ENCODE measurements at places on chromosomes 4 and X.

DNA sequence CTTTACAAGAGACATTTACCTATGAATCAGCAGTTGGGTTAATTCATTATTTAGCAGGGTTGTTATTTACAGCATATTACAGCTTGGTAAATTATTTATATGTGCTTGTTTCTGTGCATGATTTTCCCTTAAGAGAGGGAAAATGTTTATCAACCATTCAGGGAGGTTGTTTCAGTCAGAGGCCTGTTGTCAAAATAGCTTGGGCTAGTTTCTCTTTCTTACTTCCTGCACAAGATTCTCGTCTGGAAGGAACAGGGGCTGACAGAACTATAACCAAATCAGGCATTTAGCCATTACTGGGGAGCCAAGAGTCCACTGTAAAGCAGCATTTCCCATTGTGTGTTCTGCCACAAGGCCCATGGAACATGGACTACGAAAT is 135.8 kb downstream of the HS6ST2 start:
- no peak for DNase-seq

- DNase-seq = no peak
Measured at GRCh38 chrX:109822861-109823260, 89.8 kb upstream of the ACSL4 start.

DNA sequence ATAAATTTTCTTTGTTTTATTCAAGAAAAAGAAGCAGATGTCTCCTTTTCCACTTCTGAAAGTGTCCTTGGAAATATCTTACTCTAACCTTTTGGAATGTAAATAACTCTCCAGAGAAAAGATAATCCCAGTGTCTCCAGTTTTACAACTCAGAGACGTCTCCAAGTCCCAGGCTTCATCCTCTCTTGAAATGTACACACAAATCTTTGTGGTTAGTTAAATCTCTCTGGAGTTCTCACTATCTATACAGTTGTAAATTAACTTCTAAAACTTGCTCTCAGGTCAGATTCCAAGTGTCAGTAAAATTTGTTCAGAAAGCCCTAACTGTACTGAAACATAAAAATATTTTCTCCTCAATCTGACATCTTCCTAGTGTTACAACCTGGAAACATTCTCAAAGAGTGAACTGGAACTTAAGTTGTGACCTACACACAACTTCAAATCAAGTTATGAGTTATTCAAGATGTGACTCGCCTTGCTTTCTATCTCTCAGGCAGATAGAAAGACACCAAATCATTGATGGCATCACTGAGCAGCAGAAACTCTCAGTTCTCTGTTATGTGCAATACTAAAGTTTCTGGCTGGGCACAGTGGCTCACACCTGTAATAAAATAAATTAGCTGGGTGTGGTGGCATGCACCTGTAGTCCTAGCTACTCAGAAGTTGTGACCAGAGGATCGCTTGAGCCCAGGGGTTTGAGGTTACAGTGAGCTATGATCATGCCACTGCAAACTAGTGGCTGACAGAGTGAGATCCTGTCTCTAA is 284.2 kb downstream of the RCHY1 start:
- DNase-seq = no peak

GRCh38 chrX:154734061-154734781 is 16.7 kb downstream of the GAB3 start:
- peak; percentile 46 for DNase-seq

- no peak for DNase-seq
Measured at GRCh38 chrX:11451151-11451550, 157.9 kb downstream of the AMELX start.
